ENCODE measurements at places on chromosomes 7 and 10. TPM values are rescaled to one million over a fixed set of nuclear protein-coding genes. Genes with fewer than 3 reads are reported as not detected.

GRCh38 chr10:78764436-78764835 is 304.3 kb upstream of the ZMIZ1 start:
- H3K27ac ChIP-seq = no peak overlapping the region
- H3K4me1 ChIP-seq = peaks cover 36% of the 10 kb centered on the region
- no peak for DNase-seq

DNA sequence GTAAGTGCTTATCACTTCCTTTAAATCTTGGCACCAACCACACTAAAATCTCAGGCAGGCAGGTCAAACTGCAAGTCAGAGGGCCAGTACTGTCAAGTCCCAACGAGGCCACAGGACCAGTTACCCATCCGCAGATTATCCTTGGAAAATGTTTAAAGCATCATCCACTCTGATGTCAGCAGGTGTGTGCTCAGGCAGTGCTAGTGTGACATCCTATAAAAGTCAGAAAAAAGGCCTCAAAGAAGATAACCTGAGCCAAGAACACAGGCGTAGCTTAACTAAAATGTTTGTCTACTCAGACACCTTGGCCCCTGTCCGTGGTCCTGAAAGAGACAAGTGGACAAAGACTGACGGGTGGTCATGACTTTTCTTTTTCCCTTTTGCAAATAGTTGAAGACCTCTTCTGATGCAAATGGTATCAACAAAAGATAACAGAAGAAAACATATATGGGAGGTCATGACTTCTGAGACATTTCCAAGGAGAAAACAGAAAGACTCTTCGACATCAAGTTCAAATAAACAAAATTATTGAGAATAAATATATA is 309.3 kb downstream of the KCNMA1 start:
- DNase-seq = peak; percentile 75
- no peaks in the 10 kb centered on the region for H3K27me3 ChIP-seq
- peaks cover 14% of the 10 kb centered on the region for H3K4me1 ChIP-seq

- no peaks in the 10 kb centered on the region for H3K4me1 ChIP-seq
- no peaks in the 10 kb centered on the region for H3K36me3 ChIP-seq
- H3K4me3 ChIP-seq = no peak overlapping the region
- H3K27me3 ChIP-seq = no peaks in the 10 kb centered on the region
- H3K27ac ChIP-seq = no peak overlapping the region
Observed at GRCh38 chr7:135001390-135002165, 15.3 kb downstream of the AGBL3 start.

- H3K4me3 ChIP-seq = no peak overlapping the region
- peaks cover 23% of the 10 kb centered on the region for H3K36me3 ChIP-seq
- H3K27ac ChIP-seq = no peak overlapping the region
- no peak for DNase-seq
- H3K4me1 ChIP-seq = no peaks in the 10 kb centered on the region
Observed at GRCh38 chr7:149494738-149495368, 2.8 kb downstream of the ZNF746 start.

DNA sequence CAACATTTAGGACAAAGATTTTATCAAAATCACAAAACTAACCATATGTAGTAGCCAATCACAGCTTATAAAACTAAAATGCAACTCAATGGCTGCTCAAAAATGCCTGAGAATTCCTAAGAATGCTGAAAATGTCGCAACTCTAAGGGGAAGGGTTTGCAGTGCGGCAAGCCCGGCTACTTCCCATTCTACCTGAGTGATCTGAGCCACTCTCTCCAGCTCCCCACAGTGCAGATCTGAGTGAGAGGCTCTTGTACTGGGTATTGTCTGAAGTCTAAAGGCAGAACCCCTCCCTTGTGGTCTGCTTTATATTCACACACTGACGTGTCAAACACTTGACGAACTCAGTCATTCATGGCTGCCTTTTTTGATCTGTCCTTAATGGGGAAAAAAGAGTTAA is 28.9 kb downstream of the RAB11FIP2 start:
- H3K4me3 ChIP-seq = no peak overlapping the region
- H3K4me1 ChIP-seq = no peaks in the 10 kb centered on the region
- H3K36me3 ChIP-seq = no peaks in the 10 kb centered on the region
- H3K27me3 ChIP-seq = no peaks in the 10 kb centered on the region
- no peak overlapping the region for H3K27ac ChIP-seq
- no peak for DNase-seq

GRCh38 chr7:151260471-151260870 is 12.0 kb upstream of the SMARCD3 start:
- DNase-seq = no peak
- peaks cover 6% of the 10 kb centered on the region for H3K27me3 ChIP-seq
- no peaks in the 10 kb centered on the region for H3K4me1 ChIP-seq
- H3K4me3 ChIP-seq = no peak overlapping the region
- no peak overlapping the region for H3K27ac ChIP-seq

- H3K27ac ChIP-seq = peak overlapping the region; percentile 41
- peaks cover 4% of the 10 kb centered on the region for H3K4me1 ChIP-seq
- DNase-seq = no peak
Observed at GRCh38 chr7:44045226-44046014, 918 bp downstream of the DBNL start.

DNA sequence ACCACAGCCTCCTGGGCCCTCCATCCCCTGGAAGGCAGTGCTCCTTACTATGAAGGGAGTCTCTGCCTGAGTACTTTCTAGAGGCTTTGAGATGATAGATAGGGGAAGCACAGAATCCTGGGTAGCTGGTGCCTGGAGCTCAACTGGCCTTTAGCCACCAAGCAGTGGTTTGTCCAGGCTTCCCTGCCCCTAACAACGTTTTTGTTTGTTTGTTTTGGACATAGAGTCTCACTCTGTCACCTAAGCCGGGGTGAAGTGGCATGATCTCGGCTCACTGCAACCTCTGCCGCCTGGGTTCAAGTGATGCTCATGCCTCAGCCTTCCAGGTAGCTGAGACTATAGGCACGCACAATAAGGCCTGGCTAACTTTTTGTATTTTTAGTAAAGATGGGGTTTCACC is 289.4 kb downstream of the PLXNA4 start:
- H3K27ac ChIP-seq = no peak overlapping the region
- H3K4me1 ChIP-seq = peaks cover 22% of the 10 kb centered on the region
- H3K4me3 ChIP-seq = no peak overlapping the region
- no peaks in the 10 kb centered on the region for H3K36me3 ChIP-seq

GRCh38 chr7:43585562-43585961 is 2.7 kb downstream of the STK17A start:
- no peaks in the 10 kb centered on the region for H3K27me3 ChIP-seq
- no peak overlapping the region for H3K4me3 ChIP-seq
- no peaks in the 10 kb centered on the region for H3K4me1 ChIP-seq

GRCh38 chr7:147804032-147804431 is 786.5 kb upstream of the C7orf33 start:
- H3K36me3 ChIP-seq = no peaks in the 10 kb centered on the region
- peak; percentile 12 for DNase-seq
- peaks cover 13% of the 10 kb centered on the region for H3K4me1 ChIP-seq
- no peak overlapping the region for H3K4me3 ChIP-seq
- no peak overlapping the region for H3K27ac ChIP-seq

Gene RHOBTB1
- 23.6 TPM for total RNA-seq

Gene TFEC
- 0.47 TPM for total RNA-seq

Gene NEUROG3
- total RNA-seq = not detected
